HuH-7.5 (cell line): ENCODE measurements at places on chromosomes 16 and 17.

DNA sequence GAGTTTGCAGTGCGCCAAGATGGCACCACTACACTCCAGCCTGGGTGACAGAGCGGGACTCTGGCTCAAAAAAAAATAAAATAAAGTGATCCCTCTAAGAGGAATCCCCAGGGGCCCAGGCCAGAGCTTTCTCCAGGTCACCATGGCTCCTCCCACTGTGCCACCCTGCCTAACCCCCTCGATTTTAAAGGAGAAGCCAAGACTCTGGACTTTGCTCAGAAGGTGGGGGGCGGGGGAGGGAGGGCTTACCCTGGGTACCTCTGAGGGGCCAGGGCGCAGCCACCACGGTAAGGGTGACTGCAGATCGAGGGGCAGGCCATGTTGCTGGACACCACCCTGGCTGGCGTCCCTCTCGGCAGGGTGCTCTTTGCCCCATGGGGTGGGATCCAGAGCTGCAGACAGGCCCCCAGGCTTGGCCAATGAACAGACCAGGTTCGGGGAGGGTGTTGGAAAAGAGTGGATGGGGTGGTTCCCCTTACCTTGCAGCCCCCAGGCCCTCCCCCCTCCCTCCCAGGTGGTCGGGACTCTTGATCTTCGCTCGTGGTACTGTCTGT lies 455 bp upstream of the GRB7 start:
- no peak for DNase-seq

GRCh38 chr17:19946921-19947320 lies 30.7 kb downstream of the AKAP10 start:
- no peak for DNase-seq

DNA sequence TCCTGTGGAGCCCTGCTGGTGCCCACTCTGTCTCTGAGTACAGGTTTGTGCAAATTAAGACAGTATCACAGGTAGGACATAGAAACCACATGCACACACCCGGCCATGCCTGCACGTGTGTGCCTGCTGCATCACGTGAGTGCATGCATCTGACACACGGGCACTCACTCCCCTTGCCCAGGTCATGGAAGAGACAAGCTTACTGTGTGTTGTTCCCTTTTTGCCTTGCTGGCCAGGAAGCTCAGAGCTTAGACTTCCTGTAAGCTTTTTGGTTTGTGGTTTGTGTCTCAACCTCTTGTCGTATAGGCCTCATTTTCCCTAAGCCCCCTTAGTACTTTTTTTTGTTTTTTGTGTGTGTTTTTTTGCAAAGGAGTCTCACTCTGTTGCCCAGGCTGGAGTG lies 25.0 kb downstream of the ZNF469 start:
- no peak for DNase-seq

- DNase-seq = no peak
Measured at GRCh38 chr16:68351991-68352431, 41.2 kb downstream of the PRMT7 start.

GRCh38 chr16:13909872-13910303 lies 10.1 kb upstream of the ERCC4 start:
- no peak for DNase-seq

- DNase-seq = no peak
Measured at GRCh38 chr16:67915831-67916723, 15.6 kb downstream of the CTRL start.

GRCh38 chr16:88691924-88692560 lies 5.7 kb upstream of the SNAI3 start:
- no peak for DNase-seq

- no peak for DNase-seq
Measured at GRCh38 chr16:50657241-50657640, 23.9 kb downstream of the SNX20 start.

DNA sequence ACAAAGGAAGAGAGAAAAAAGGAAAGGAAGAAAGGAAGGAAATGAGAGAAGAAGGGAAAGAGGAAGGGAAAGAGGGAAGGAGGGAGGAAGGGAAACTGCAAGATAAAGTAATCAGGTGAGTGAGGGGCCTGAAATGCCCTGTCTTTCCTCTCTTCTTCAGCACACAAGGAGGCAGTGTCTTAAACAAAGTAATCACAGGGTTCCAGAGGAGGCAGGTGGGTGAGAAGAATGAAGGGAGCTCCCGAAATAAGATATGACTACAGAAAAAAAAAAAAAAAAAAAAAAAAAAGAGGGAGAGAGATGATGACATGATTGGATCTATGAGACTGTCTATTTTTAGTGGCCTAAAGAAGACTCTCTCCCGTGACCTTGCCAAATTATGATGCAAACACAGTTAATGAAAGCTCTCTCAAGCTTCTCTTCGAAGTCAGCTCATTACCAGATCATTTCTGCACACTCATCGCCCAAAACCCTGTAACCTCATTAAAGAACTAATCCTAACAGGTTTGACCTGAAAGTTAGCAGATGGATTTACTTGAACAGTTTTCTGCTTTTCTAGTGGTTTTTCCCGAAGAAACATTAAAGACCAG lies 53.6 kb downstream of the CDH11 start:
- no peak for DNase-seq

DNA sequence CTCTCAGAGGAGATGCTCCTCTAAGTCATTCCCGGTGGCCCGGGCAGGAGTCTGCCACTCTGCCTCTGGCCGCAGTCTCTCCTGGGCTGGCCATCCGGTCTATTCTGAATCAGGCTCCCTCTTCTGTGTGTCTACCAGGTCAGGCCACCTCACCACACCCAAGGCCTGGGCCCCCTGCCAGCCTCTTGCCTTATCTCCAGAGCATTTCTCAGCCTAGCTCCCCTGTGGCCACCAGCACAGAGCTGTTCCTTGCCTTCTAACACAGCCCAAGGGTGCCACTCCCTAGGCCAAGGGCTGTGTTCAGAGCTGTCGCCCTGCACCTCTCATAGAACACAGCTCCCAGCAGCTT lies 55.3 kb downstream of the MYO18A start:
- no peak for DNase-seq

DNA sequence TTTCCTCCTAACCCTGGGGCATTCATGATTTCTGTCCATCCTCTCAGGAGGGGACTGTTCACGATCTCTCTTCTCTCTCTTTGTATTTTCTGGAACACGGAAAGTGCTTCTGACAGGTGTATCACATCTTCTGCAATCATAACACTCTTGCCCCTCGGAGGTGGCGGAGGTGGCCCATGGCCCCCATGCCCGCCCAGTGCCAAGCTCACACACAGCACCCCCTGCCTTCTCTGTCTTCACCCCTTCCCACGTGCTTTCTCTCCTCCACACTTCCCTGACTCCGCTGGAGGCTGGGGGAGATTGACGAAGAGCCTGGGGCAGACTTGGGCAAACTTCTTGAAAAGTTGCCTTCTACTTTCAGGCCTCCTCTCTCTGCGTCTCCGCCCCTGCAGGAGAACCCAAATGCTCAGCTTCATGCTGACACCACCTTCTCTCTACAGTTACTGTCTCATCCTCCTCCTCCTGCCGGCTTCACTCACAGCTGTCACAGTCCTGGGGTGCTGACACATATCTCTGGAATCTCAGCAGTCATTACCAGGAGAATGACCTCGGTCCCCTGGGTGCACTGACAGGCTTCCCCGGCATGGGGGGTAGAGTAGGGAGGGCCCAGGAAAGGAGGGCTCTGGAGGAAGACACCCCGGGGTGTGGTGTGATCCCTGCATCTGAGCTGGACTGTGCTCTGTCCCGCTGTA lies 127.1 kb downstream of the ENGASE start:
- DNase-seq = no peak
